ENCODE measurements at places on chromosomes 4 and X.

DNA sequence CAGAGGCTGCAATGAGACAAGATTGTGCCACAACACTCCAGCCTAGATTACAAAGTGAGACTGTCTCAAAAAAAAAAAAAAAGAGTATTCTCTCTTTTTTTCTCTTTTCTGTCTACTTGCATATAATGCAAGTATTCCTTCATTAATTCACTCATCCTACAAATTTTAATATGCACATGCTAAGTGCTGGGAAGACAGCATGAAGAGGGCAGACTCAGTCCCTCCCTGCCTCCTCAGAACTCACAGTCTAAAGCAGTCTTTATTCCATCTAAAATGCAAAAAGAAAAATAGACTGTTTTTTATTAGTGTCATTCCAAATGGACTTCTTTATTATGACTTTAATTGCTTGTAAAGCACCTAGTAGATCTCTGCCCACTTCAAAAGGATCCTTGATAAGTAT, 85.6 kb downstream of the NKX6-1 start:
- no peak for DNase-seq

DNA sequence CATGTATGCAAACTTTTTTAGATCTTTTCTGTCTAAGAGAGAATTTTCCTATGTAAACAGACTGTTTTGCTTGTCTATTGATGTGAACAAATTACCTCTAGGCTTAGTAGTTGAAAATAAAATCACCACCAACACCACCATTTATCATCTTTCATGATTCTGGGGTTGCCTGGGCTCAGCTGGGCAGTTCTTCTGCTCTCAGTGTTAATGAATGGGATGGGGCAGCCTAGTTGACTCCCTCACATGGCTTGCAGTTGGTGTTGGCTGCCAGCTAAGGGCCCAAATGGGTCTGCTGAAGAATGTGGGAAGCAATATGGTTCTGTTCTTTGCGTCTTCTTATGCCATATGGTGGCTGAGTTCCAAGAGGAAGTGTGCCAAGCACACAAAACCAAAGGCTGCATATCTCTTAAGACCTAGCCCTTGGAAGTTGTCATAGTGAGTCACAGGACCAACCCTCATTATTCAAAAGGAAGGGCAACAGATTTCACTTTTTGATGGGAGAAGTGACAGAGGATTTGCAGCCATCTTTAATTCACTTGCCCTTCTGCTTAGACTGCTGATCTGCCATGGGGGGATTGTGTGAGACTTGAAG, 17.9 kb downstream of the REELD1 start:
- DNase-seq: no peak

DNA sequence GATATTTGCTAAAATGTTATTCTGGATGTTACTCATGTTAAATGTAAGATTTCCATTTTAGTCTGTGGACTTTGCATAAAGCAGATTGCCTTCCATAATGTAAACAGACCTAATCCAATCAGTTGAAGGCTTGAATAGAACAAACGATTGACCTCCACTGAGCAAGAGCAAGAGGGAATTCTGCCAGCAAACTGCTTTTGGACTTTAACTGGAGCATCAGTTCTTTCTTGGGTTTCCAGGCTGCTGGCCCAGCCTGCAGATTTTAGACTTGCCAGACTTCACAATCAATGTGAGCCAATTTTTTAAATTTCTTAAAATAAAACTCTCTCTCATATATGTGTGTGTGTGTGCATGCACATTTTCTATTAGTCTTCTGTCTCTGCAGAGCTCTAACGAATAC, 1248.8 kb downstream of the ADGRL3 start:
- DNase-seq: no peak

DNA sequence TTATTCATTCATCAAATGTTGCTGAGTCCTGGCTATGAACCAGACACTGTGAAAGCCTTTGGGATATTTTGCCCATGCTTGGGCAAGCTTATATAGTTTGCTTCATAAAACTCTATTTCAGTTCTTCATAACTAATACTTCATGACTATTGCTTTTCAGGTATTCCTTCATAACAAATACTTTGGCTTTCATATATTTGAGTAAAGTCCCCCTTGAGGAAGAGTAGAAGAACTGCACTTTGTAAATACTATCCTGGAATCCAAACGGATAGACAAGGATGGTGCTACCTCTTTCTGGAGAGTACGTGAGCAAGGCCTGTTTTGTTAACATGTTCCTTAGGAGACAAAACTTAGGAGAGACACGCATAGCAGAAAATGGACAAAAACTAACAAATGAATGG, 1.7 kb upstream of the AFP start:
- no peak for DNase-seq

GRCh38 chr4:40531636-40532023, 98.0 kb downstream of the RBM47 start:
- DNase-seq: no peak

DNA sequence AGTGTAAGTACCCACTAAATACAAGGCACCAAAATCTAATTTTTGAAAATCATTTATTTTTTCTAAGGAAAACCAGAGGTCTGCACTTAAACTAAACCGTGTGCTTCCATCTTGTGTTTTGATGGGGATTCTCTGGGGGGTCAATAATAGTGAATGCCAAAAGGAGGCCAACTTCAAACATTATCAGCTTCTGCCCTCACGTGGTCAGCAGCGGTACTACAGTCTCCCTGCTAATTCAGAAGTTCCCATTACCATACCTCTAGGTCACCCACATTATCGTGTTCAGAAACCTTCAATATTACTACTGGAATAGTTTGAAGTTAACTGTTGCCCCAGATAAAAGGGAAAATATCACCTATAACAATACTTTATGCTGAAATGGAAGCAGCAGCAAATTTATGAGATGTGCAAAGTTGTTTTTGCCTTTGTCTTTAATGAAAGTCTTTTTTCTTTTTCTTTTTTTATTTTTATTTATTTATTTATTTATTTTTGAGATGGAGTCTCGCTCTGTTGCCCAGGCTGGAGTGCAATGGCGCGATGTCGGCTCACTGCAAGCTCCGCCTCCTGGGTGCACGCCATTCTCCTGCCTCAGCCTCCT, 17.3 kb downstream of the CTPS2 start:
- peak; percentile 9 for DNase-seq

- DNase-seq: no peak
Observed at GRCh38 chr4:27081675-27082586, 221.3 kb downstream of the STIM2 start.

- no peak for DNase-seq
Observed at GRCh38 chrX:125765347-125765746, 400.7 kb downstream of the DCAF12L2 start.

DNA sequence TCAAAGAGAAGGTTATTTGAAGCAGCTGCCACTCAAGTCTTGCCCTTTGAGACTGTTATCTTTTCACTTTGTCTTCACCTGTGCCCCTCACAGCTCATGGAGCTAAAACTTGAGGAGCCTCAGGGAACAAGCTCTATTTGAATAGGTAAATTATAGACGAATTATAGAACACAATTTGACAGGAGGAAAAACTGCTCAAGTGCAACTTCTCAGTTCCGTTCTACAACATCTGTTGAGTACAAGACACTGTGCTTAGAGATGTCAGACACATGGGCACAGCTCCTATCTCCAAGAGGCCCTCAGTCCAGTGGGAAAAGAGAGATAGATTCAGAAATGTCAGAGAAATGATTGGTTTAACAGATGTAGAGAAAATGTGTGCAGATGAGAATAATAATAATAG, 5.1 kb downstream of the PPP1R2C start:
- no peak for DNase-seq

DNA sequence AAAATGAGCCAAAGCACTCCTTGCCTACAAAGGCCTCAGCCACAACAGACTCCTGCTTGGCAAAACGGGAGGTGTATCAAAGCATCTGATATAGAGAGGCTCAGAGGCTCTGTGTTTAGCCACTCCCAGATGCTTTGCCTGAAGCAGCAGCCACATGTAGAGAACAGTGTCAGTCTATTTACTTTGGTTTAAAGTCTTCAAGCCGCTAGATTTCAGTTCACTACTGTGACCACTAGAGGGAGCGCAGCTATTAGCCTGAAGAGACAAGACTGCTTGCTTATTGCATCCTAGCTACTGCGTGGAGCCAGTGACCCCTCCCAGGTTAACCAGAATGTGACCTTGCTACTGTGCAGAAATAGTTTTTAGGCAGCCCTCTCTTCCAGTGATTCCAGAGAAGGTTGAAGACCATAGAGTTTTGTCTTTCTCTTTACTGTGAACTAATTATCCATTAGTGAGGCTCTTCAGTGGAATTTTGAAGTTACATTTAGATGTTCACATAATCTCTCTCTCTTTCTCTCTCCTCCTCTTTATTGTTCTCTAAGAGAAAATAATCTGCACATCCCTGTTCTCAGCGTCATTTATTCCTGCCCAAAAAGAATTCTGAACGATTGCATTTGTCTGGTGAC, 39.3 kb downstream of the BMP3 start:
- no peak for DNase-seq

GRCh38 chrX:68177542-68177941, 255.8 kb downstream of the OPHN1 start:
- DNase-seq: no peak

DNA sequence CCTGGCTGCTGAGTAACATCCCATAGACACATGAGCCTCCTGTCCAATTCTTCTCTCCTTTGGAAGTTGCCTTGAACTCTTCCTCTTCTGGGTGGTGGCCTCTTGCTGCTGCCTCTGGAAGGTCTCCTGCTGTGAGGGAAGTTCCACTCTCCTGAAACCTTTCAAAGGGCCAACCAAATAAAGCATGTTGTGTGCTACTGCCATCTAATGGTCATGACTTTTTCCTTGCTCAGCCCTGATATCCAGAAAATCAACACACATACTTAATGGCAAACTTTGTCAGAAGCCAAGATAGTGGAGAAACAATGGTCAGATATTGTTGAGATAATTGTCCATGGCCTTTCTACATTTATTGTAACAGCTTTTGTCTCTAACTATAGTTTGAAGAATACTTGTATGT, 19.1 kb upstream of the ZXDA start:
- DNase-seq: no peak

DNA sequence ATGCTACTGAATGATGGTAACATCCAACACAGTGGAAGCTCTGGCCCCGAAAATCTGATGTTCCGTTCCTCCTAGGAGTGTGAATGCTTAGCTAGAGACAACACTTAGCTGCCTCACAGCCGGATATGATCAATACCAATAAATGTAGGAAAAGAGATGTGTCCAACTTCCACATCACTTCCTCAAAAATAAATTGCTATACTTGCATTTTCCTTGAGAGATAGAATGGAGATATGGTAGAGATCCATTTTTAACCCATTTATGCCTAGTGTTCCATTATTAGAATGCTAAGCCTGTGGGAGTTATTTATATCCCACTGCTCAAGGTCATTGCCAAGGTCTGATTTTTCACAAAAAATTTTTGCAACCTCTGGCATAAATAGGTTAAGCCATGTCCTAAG, 5.5 kb upstream of the SLC9B1 start:
- no peak for DNase-seq

DNA sequence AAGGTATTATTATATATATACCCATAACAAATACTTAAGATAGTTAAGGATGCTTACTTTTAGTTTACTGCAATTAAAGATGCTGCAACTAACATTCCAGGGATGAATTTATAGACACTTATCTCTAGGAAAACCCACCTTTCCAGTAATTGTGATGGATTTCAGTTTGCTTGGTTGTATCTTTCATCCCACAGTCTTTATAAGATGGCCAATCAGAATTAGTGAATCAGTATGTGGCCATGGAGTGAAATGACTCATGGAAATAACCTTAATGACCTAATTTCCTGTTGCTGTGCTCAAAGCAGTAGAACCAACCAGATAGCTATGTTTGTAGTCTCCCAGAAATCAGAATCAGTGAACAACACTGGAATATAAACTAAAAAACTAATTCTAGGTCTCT, 26.4 kb downstream of the MOSPD2 start:
- no peak for DNase-seq

GRCh38 chr4:9867751-9868425, 86.5 kb downstream of the DRD5 start:
- DNase-seq: no peak

GRCh38 chrX:133983974-133984845, 1.2 kb downstream of the GPC3 start:
- DNase-seq: no peak

- no peak for DNase-seq
Observed at GRCh38 chrX:149643496-149643895, 11.9 kb upstream of the TMEM185A start.

DNA sequence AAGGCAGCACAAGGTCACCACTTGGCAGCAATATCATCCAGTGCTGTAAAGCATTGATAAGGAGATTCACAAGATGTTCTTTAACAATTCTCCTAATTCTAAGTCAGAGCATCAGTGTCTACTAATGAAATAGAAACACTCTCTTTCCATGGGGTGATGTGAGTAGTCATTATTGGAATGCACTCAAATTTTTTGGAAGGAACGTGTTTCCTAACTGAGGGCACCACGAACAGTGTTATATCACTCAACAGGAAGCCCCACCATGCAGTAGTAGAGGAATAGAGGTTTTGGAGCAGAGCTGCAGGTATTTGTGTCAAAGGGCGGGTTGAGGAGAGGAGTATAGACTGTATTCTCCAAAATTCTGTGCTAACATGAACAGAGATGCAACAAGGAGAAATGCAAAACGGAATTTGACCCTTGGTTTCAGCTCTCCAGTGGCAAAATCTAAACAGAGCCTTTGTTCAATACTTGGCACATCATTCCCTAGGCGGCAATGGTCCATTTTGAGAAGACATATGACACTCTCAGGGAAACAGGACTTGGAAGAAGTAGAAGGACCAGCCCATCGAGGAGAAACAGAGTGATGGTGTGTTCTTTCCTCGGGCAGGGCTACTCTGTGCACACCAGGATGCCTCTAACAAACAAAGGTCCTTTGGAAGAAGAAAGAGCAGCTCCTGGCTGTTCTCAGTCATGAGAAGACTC, 98.9 kb downstream of the CPEB2 start:
- DNase-seq: no peak

GRCh38 chrX:17591741-17592110, 145.6 kb upstream of the SCML1 start:
- DNase-seq: no peak

DNA sequence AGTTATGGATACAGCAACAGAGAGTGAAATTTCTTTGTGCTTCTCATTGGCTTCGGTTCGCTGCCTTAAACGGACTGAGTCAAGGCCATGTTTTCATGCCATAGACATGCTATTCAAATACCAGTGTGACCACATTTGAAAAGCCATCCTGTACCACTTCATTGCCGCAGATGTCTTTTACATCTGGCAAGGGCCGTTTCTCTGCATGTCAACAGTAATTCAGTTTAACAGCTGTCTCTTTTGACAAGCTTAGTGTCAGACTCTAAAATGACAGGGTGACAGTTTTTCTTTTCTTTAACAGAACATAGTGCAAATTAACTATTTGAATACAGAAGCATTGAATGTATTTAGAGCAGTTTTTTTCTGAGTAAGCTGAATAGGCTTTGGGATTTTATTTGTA, 362.2 kb upstream of the POU3F4 start:
- DNase-seq: no peak

- DNase-seq: no peak
Observed at GRCh38 chrX:70033348-70034051, 16.2 kb downstream of the AWAT2 start.

DNA sequence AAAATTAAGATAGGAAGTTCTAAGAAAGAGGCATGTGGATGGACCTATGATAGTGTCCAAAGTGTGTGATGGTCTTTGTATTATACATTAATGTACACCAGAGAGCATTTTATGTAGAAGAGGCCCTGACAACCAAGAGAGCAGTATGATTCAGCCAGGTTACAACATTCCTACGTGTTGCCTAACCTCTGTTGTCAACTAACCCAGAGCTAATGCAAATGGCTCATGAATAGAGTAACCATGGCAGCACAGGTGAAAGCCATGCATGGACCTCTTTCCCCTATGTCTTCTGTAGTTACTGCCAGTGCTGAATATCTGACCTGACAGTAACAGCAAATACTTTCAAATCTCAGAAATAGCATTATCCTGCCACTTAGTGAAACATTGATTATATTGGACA, 255.6 kb downstream of the NDST4 start:
- DNase-seq: no peak

GRCh38 chrX:50736656-50737055, 77.3 kb downstream of the SHROOM4 start:
- DNase-seq: no peak

Data from stimulated activated CD4-positive, alpha-beta T cell treated with anti-CD3 and anti-CD28 coated beads, Interleukin-15, amount 100 ng/mL, for 1 hour (primary cell).